ENCODE measurements at places on chromosomes 2 and 18.

- DNase-seq: no peak
Measured at GRCh38 chr18:29146068-29146467, 969.1 kb upstream of the CDH2 start.

DNA sequence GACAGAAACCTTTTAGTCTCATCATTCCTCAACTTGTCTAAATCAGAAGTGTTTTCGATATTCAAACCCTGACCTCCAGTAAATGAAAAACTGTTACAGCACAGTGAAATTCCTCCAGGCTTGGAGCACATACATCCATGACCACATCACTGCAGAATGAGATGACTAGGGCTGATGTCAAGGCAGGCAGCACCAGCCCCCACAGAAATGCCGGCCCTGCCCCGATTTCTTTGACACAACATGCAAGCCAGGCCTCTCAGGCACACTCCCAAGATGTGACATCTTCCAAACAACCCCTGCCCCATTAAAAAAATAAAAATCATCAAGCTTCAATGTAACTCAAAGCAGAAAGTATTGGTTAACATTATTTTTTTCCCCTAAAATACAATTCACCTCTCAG lies 103.3 kb downstream of the CTAGE1 start:
- DNase-seq: no peak

GRCh38 chr2:65901756-65902155 lies 469.4 kb upstream of the SPRED2 start:
- no peak for DNase-seq

GRCh38 chr18:10111191-10111590 lies 197.4 kb downstream of the VAPA start:
- no peak for DNase-seq

- no peak for DNase-seq
Measured at GRCh38 chr2:234490271-234491091, 6.4 kb downstream of the ARL4C start.

Measured in activated naive CD4-positive, alpha-beta T cell (primary cell).